Stimulated activated CD8-positive, alpha-beta memory T cell treated with anti-CD3 and anti-CD28 coated beads, Interleukin-4, amount 100 ng/mL, for 4 hours (primary cell): ENCODE measurements at places on chromosomes 2 and 18.

GRCh38 chr2:215479536-215480240 lies 43.8 kb upstream of the FN1 start:
- no peak for DNase-seq

- DNase-seq, result no peak
Measured at GRCh38 chr2:98912221-98912851, 23.7 kb downstream of the CRACDL start.

DNA sequence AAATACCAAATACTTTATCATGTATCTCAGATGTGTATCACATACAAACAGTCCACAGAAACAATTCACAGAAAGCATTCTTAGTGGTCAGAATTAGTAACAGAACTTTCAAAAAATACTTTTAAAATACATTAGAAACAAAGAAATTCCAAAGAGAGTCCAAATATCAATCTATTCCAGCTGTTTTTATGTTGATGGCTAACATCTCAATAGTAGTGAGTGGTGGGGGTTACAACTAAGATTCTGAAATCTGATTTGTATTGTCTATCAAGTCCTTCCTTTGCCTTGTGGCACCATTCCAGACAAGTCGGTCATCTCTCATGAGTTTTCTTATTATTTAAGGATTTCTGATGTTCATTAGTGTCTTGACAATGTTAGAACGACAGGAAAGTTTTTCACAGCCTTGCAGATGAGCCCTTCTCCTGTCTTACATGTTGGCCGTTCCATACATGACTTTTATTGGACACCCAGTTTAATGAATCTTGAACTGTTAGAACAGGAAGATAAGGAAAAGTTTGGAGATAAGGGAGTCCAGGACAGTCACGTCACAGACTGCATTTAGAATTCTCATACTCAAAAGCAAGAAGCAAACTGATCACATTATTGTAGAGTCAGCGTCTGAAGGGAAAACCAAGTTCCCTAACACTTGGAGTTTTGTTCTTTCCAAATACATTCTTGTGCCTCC lies 410.3 kb downstream of the PID1 start:
- DNase-seq, result no peak

DNA sequence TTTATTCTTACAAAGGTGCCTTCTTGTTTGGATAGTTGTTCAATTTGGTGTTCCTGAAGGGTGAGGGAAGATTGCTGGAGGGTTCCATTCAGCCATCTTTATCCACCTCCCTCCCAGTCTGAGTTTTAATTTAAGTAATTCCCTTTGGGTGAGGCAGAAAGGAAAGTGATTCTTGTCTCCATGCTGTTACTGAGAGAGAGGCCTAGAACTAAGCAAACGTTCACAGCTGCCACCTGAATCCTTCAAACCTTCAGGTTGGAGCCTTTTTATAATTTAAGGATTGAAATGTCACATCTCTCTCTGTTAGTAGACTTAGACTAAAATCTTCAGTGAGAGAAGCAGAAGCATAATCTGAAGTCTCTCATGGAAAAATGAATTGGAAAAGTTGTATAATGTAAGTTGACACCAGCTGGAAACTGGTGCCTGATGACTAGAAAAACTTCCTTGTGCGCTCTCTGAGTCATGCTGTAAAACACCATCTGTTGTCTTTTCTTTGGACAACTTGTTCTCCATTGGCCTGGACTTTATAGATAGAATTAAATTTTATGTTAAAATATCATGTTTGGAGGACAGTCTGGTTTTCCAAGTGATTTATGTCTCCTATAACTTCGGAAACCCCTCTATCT lies 14.6 kb downstream of the STRADB start:
- DNase-seq, result no peak

DNA sequence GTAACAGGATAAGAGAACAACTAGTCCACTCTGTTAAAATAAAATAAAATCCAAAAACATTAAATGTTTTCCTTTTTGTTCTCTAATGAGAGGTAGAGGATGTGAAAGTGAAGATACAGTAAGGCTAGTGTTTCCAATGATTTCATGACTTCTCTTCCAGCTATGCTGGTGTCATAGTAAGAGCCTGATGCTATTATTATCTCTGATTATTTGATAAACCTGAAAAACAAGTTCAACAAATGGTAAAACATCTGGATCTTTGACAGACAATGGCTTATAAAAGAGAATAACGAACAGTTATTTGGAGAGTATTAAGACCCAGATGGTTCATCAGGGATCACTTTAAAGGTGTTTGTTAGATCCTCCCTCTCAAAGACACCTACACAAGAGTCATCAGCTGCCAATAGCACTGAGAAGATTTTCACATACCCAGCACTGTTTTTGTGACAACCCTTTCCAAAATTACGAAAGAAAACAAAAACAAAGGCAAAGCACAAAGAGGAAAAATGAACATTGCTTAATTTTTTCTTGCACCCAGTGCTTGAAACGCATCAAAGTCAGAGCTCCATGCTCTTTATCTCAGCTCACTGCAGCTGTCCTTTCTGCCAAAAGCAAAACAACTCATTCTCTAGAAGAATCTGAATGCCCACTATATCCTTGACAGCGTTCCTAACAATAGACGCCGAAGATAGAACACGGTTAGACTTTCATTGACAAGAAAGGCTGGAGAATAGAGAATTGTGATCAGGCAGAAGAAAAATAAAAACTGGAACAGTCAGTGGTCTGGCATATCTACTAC lies 168.6 kb downstream of the SLC8A1 start:
- no peak for DNase-seq

DNA sequence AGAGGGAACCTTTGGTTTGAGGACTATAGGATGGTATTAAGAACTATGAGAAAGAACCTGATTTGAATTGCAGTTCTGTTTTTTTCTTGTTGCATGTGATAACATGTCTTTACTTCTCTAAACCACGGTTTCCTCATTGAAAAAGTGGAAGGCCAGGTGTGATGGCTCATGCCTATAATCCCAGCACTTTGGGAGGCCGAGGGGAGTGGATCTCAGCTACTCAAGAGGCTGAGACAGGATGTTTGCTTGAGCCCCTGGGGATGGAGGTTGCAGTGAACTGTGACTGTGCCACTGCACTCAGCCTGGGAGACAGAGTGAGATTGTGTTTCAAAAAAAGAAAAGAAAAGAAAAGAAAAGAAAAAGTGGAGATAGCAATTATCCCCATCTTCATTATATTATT lies 32.3 kb downstream of the SCN9A start:
- DNase-seq, result no peak

DNA sequence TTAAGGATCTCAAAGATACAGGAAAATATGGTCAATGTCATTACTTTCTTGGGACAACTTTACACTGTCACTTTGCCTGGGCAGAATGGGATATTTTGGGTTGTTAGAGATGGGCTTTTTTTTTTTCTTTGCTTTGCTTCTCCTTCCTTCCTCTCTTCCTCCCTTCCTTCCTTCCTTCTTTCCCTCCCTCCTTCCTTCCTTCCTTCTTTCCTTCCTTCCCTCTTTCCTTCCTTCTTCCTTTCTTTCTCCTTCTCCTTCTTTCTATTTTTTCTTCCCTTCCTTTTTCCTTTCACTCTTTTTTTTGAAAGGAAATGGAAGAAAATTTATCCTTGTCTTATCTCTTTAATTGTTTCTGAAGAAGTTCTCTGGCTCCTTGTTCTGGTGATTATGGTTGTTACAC lies 180.0 kb upstream of the CCDC68 start:
- DNase-seq, result no peak

- DNase-seq, result no peak
Measured at GRCh38 chr2:222897898-222898297, 37.1 kb downstream of the ACSL3 start.

GRCh38 chr18:51490417-51490816 lies 292.9 kb upstream of the MEX3C start:
- no peak for DNase-seq

- no peak for DNase-seq
Measured at GRCh38 chr18:40063488-40063887, 1891.5 kb upstream of the PIK3C3 start.

- no peak for DNase-seq
Measured at GRCh38 chr2:200861617-200862155, 2.8 kb downstream of the CLK1 start.

DNA sequence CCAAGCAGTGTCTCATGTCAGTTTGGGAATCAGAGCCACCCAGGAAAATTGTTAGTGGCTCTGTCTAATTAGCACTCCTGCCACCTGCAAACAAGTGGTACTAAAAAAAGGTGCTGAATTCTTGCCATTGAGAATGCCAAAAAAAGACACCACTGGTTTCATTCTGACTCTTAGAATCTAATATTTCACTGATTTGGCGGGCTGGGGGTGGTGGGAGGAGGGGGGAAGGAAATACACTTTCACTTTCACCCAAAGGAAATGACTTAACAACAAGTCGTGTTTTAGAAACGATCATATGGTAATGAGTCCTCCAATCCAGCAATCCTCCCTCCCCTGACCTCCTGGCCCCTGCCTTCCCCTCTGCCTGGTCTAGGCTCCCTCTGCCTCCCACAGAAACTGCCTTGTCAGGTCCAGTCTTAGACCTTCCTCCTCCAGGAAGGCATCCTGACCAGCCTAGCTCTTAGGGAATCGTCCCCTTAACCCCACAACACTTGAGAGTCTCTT lies 4.4 kb upstream of the KLHL29 start:
- no peak for DNase-seq
